Erythroblast (primary cell): ENCODE measurements at places on chromosomes 1 and 21.
A peak's percentile ranks its signal among the peaks of the same experiment; 100 is the strongest.

- DNase-seq, result peak; percentile 79
These were observed 382 bp downstream of the TRMT1L start for GRCh38 chr1:185156288-185156853.

DNA sequence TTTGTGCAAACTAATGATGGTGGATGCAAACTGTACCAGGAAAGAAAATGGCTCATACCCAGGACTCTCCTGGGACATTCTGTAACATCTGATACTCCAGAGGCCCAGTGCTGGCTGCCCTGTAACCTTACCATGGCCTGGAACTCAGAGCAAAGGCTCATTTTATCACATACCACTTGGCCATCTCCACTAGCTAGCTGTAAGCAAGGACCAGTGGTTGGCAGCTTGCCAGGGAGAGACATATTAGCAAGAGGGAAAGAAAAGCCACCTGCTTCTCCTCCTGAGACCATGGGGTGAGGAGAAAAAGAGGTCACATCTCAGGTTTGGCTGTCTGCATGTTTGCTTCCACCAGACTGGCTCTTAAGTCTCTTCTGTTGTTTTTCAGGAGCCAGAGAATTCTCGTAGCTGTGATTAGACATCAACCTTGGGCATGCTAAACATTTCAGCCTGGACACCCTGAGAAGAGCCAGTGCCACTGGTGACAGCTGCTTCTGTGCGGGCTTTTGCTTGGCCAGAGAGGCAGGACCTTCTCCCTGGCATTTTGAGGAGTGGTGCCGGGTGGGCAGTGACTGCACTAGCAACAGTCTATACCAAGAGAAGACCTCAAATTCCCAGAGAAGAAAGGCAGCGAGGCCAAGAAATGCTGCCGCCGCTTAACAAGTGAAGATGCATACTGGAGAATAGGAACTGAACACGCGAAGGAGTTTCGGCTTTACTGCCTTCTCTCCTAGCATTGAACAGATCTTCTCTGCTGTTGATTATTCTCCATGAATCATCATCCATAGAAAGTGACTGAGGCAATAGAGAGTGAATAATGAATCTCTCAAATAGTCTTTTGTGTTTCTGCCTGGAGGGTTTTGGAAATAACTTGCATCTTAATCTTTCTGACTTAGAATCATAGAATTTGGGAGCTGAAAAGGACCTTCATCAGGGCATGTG lies 6.7 kb upstream of the INKA2 start:
- peak; percentile 45 for DNase-seq

DNA sequence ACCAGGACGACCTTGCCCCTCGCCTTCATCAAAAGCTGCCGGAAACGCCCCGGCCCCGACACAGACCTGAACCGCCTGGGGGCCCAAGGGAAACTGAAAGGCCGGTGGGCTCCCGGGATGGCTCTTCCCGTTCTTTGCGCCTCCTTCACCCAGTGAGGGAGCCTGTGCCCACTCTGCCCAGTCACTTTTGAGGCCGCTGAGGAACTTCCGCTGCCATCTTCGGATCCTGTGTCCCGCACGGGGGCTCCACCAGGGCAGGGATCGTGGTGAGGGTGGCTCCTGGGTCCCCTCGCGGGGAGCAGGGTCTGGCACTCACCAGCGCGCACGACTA lies 104.0 kb downstream of the PPIAL4G start:
- DNase-seq, result no peak

DNA sequence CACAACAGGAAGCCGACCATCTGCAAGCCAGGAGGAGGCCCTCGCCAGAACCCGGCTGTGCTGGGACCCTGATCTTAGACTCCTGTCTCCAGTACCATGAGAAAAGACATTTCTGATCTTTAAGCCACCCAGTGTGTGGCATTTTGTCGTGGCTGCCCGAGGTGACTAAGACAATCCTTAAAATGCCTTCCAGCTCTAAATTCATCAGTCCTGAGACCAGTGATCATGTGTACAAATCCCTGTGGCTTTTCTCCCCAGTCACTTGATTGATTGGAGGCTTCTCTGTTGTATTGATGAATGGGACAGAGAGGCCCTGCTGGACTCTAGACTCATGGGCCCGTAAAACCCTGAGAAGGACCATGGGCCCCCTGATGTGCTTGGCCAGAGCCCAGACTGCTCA lies 36.1 kb downstream of the B3GALT5 start:
- DNase-seq, result no peak

DNA sequence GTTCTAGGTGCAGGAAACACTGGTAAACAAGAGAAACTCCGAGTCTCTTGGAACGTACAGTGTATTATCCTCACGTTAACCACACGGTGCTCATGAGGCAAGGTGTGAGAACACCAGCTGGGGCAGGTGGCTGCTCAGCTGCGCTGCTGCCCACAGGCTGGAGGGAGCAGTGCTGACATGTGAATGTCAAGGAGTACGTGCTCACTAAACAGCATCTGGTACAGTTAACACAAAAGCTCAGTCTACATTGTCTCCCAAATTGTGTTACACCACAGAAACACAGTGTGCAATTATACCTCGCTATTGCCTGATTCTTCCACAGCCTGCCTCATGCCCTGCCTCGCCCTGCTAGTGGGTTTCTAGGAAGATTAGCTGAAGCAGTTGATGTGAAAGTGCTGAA lies 138.4 kb downstream of the GLIS1 start:
- no peak for DNase-seq
